ENCODE measurements at places on chromosomes 1 and 21.

- DNase-seq = no peak
These were observed 77.0 kb downstream of the CTH start for GRCh38 chr1:70487910-70488665.

- DNase-seq = no peak
These were observed 40.1 kb downstream of the LAMC1 start for GRCh38 chr1:183063349-183063748.

GRCh38 chr1:7561331-7561921, 209.7 kb upstream of the VAMP3 start:
- no peak for DNase-seq

DNA sequence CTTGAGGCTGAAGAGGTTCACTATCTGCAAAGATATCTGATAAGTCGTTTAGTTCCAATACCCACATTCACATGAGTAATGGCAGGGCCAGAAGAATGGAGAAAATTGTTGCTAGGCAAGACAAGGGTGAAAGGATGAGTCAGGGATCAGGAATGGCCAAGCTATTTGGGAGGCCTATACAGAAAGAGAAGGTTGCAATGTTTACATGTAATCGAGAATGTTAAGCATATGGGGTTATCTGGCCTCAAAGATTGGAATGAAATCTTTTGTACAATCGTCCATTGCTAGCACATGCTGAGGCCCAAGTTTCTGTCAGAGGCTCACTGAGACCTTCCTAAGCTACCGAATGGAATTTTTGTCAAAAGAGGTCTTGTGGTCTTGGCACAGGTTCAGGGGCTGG, 299.9 kb upstream of the PLD5 start:
- DNase-seq = no peak

GRCh38 chr1:71233645-71234044, 152.8 kb upstream of the ZRANB2 start:
- DNase-seq = no peak

GRCh38 chr1:8753736-8754135, 63.7 kb downstream of the RERE start:
- no peak for DNase-seq

DNA sequence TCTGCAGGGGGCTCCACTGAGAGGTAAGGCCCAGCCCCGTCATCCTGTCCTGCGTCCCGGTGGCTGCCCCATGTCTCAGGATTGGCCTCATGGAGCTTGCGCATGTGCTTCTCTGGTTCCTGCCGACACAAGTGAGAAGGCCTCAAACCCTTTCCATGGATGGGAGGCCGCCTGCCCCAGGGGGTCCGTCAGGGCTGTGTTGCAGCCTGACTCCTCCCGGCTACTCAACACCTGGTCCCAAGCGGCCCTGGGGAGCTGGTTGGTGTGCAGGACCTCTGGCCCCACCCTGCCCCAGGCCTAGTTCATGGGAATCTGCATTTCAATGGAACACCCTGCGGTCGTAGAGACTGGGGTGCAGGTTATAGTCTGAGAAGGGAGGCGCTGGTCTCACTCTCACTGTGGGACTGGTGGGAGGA, 21.1 kb upstream of the PDE9A start:
- DNase-seq = no peak

GRCh38 chr1:19122668-19123067, 87.4 kb downstream of the UBR4 start:
- DNase-seq = no peak

DNA sequence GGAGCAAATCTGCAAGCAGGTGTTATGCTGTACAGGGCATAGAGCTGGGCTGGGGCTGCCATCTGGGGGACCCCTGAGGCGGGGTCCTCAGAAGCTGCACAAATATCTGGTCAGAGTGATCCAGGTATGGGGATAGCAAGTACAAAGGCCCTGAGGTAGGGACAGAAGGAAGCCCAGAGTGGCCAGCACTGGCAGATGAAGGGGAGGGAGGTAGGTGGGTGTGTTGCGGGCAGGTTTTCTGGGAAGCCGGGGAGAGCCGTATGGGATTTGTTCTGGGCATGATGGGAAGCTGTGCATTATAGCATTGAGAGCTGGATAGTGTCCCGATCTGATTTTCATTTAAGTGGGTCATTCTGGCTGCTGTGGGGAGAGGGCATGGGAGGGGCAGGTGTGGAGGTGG, 102.7 kb downstream of the ARHGEF10L start:
- no peak for DNase-seq

DNA sequence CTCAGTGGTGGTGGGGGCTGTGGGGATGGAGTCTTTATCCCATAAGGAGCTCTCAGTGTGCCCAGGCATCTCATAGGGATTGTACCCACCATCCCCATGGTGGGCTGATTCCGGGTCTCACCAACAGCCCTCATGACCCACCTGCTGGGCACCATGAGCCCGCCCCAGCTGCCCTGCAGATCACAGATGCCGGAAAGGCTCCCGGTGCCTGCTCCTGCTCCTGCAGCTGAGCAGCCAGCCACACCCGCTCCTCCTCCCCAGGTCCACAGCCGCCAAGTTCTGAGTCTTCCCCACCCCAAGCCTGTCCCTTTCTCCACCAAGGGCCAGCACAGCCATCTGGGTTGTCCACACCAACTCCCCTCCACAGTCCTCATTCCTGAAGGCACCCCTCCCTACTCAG, 15.5 kb upstream of the TSPEAR start:
- no peak for DNase-seq

DNA sequence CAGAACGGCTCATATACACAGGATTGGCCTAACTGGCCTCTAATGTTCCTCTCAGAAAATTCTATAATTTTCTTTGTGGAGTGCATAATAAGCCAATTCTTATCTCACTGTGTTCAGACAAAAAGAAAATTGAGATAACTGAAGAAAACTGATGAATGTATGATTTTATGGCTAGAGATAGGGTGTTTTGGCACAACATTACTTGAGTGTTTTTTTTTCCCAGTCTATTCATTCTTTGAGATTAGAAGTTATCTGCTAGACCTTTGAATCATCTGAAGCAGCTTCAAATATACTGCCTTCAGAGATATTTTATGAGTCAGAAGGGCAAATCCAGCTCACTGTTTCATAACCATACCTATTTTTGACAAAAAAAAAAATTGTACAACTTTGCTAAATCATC, 85.6 kb downstream of the VAV3 start:
- DNase-seq = no peak

DNA sequence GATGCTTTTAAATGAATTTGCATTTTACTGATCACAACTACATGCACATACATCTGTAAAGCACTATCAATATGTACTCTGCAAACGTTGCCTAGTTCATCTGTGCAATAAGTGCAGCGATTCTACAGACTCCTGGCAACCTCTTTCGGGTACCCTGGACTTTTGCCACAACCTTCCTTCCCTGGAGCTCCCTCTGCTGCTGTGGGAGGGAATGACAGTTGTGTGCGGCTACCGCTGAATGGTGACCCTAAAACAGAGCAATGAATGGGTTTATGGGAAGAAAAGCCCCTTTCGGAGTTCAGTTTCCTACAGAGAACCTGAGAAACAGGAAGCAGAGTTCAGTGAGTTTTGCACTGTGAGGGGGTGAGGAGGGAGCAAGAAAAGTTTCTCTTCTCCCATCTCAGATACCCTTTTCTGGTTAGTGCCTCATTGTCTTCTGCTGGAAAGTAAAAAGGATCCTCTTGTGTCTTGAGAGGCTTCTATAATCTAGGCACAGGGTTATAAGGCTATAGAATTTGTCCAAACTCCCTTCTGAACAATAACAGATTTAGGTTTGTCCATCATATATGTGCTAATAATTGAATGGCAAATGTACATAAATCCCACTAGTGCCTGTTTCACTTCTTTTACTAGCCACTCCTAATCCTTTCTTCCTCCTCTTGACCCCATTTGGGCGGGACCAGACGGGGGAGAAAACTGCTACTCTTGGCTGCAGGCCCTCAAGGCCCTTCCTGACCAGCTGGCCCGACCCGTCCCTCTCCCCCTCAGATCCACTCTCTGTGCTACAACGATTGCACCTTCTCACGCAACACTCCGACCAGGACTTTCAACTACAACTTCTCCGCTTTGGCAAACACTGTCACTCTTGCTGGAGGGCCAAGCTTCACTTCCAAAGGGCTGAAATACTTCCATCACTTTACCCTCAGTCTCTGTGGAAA, 19.8 kb upstream of the SARS1 start:
- DNase-seq = peak; percentile 52

- DNase-seq = no peak
These were observed 6.2 kb upstream of the PPP1R8 start for GRCh38 chr1:27824411-27824810.

DNA sequence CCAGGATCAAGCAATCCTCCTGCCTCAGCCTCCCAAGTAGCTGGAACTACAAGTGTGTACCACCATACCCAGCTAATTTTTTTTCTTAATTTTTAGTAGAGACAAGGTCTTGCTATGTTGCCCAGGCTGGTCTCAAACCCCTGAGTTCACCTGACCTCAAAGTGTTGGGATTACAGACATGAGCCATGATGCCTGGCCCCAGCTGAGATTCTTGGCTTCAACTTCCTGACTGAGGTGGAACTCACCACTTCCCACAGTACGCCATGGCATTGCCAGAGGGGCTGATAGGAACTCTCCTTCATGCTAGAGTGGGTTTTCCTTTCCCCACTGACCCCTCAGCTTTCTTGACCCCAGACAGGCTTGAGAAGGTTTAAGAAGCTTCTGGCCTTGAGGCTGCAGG, 251.0 kb upstream of the CSF3R start:
- no peak for DNase-seq

DNA sequence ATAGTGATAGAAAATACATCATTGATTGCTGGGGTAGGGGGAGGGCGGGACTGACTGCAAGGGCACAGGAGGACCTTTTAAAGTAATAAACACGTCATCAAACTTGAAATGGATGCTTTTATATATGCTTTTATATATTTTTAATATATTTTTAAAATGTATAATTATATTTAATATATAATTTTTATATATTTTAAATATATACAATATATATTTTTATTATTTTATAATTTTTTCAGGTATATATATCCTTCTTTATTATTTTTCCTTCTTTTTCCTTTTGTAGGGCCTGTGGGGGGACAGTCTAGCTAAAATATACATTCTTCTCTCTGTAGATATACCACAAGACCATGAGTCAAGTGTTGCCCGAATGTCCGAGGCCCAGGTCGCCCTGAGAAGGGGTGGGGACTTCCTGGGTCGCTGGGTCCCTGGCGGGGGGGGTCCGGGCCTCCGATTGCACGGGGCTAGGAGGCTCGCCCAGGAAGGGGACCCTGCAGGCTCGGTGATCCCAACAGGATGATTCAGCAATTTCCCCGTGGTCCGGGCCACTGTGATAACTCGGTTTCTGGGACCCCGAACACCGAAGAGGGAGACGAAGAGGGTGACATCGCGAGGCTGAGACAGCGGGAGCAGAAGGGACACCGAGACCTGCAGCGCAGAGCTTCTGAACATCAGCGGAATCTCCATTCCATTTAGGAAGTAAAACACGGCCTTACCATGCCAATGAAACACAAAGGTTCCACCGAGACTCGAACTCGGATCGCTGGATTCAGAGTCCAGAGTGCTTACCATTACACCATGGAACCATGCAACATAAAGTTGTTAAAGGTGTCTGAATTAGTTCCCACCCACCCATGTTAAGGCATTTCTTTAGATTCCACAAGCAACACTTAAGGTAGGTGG, 112.5 kb upstream of the NBPF11 start:
- no peak for DNase-seq

DNA sequence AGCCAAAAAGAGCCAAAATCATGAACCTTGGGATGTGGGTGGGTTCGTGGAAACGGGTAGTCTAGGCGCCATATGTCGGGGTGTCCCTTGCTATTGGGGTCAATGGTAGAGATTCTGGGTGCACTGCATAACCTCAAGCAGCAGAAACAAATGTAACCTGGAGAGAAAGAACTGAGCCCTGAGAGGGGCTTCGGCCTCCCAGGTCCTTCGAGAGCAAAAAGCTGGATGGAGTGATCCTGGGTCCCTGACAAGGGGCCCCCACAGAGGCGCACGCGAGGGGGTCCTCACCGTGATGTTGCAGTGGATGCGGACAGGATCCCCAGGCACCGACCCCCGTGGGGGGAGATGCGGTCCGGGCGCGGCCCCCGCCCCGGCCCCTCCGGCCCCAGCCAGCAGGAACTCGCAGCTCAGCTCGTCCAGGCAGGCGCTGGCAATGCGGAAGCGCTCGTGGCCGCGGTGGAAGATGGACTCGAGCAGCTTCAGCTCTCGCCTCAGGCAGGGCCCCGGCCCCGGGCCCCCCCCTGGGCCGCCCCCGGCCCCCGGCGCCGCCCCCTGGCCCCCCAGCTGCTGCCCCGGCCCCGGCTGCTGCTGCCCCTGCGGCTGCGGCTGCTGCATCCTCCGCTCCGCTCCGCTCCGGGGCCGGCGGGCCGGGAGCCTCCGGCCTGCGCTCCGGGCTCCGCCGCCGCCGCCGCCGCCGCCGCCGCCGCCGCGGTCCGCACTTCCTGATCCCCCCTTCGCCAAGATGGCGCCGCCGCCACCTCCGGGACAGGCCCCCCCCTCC, at the start of gene UBE2Q1:
UBE2Q1 (minus strand) TSS at position 724 of the 781 bp plus-strand sequence; CDS start at position 615, 109 bp downstream.
- no peak for DNase-seq

GRCh38 chr1:70090875-70091274, 114.5 kb downstream of the LRRC40 start:
- DNase-seq = no peak

- no peak for DNase-seq
These were observed 1.9 kb downstream of the CYP4B1 start for GRCh38 chr1:46800742-46801141.

DNA sequence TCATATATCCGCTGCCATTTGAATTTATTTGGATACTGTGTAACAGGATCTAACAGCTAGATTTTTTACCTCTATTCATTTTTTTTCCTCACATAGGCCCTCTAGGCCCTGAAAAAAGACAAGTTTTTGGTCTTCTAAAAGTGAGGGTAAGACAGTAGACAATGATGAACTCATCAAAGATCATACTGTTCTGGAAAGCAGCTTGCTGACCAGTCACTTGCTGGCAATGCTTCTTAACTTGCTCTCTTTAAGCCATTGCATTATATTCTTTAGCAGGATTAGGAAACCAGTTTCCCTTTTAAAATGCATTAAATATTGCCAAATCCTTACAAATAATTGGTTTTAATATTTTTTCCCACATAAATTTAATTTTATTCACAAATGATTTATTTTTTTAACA, 65.5 kb downstream of the SYT14 start:
- DNase-seq = no peak

DNA sequence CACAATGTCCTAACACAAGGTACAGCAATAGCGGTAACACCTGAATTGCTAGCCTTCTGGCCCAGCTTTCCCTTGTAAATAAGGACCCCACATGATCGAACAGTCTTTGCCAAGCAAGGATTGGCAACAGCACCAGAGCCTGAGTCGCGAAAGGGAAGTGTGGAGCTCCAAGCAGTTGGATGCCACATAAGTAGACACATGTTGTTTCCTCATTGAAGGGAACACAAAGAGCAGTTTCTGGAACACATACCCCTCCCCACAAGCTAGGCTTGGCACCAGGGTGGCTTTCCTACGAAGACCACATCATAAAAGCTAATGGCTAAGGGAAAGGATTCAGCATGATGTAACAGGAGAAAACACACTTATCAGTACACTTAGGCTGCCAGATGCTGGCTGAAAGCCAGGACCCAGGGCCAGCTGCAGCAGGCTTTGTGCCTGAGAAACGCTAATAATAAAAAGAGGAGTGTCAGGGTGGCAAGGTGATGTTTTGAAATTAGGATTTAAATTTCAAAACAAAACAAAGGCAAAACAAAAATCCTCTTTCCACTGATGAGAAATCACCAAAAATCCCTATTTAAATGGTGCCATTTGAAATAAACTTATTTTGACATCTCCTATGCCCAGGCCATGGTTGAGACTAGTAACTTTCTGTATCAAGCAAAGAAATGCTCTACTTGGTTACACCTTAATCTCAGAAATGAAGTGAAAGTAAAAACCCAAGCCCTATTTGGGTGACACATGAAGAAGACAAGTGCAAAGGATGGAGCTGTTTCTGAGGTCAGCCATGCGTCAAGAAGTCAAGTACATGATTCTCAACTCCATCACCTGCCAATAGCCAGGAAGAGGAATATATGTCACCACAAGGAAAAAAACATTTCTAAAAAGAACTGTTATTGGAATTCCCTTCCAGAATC, 11.9 kb upstream of the CPLANE2 start:
- DNase-seq = no peak

Data from CD4-positive, alpha-beta T cell treated with Interleukin-15 for 4 hours (primary cell).